ENCODE measurements at places on chromosomes 11 and 22.

- no peak for DNase-seq
These were observed 57.9 kb downstream of the SHISAL1 start for GRCh38 chr22:44254811-44255210.

DNA sequence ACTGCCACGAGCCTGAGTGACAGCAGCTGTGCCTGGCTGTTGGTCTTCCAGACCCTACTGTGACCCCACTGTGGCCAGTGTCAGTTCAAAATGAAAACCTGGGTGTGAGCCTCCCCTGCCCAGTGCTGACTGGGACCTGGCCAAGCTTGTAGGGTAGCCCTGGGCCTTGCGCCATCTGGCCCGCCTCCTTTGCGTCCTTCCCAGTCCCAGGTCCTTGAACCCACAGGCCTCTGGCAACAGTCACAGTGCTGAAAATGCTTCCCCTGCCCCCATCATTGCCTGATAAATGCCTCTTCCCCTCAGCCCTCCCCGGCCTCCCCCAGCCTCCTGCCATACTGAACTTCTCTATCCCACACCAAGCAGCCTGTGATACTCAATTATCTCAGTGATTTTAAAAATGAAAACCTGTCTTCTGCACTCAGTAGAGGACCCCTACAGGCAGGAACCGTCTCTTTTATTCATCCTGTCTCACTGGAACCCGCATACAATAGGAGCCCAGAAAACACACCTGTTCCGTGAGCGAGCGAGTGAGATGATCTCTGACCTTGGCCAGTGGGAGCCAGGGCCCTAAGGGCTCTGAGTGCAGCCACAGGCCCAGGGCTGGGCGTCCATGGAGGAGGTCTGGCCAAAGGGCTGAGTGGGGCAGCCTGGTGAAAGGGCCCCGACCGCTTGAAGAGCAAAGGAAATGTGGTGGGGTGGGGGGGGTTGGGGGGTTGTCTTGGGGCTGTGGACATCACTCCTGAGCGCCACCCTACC, 49.7 kb upstream of the TTLL12 start:
- DNase-seq: no peak

GRCh38 chr11:60918251-60918938, 4.4 kb downstream of the TMEM109 start:
- no peak for DNase-seq

GRCh38 chr11:6269994-6270393, 10.4 kb downstream of the CCKBR start:
- DNase-seq: no peak

DNA sequence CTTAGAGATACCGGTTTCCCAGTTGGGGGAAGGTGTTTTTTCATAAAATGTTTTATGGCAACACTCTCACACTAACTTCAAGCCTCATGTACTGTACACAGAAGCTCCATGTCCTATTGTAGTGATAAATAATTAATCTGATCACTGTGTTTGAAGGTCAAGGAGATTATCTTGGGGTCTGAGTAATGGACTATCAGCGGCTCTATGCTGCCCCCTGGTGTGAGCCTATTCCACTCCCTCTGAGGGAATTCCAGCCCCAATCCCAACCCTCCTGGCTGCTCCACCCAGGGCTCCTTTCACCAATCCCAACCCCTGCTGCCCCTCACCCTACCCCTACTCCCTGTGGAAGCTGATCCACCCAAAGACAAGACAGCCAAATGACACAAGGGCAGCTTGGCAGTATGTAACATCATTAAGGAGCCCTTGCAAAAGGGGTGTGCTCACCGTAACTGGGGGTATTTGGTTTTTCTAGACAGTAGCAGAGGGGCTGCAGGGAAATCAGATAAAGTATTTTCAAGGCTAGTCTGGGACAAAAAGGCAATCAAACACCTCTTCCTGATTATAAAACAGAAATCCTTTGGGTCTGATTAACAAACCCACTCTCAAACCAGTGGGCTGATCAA, 22.3 kb downstream of the HPS4 start:
- no peak for DNase-seq

GRCh38 chr22:37169406-37169805, 18.6 kb downstream of the C1QTNF6 start:
- DNase-seq: no peak

GRCh38 chr22:35677460-35678187, 29.4 kb downstream of the APOL6 start:
- DNase-seq: no peak

GRCh38 chr22:27986937-27987336, 67.9 kb upstream of the PITPNB start:
- DNase-seq: no peak

DNA sequence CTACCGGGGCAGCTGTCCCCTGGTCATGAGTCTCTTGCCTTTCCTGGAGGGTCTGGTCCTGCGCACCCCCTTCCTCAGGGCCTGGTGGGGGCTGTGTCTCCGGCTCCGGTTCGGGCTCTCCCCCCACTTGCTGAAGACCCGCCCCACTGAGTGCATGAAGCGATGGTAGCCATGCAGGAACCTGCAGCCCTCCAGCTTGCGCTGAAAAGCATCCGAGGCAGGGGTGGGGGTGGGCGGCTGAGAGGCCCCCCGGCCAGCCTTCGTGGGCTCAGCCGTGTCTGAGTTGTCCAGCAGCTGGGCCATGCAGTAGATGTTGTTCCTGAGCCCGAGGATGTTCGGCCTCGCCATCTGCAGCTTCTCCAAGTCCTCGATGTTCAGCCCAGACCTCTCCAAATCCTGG, 2.8 kb downstream of the OSM start:
- no peak for DNase-seq

GRCh38 chr22:35863432-35863831, 145.8 kb downstream of the APOL5 start:
- DNase-seq: no peak

DNA sequence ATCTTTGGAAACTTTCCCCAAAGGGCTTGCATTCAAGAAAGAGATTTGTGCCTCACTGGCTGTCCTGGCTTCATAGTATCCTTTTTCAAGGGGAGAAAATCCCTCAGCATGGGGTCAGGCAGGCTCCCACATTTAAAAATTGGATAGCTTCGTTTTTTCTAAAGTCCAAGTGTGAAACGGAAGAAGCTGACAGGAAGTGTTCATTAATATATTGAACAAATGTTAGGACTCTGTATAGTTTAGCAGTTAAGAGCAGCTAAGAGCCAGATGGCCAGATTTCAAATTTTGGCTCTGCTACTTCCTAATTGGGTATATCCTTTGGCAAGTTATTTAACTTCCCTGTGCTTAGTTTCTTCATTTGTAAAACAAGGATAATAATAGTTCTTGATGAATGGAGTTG, 354.9 kb upstream of the FAT3 start:
- no peak for DNase-seq

GRCh38 chr22:48929276-48929790, 898.3 kb downstream of the BRD1 start:
- DNase-seq: no peak
